ENCODE measurements at places on chromosomes 2 and 18. TPM values are rescaled to one million over a fixed set of nuclear protein-coding genes. Genes with fewer than 3 reads are reported as not detected.
A peak's percentile ranks its signal among the peaks of the same experiment; 100 is the strongest.

PLGLB2 gene
- 0.60 TPM for total RNA-seq

ADD2 gene
- total RNA-seq = not detected

IL37 gene
- total RNA-seq = 0.36 TPM

MYO5B gene
- total RNA-seq = under 0.01 TPM

STARD6 gene
- total RNA-seq = 0.88 TPM

GRCh38 chr18:8260319-8260718 is 348.9 kb upstream of the RAB12 start:
- DNase-seq = peak; percentile 46

GRCh38 chr2:233082222-233082930 is 22.2 kb downstream of the INPP5D start:
- DNase-seq = no peak

DNA sequence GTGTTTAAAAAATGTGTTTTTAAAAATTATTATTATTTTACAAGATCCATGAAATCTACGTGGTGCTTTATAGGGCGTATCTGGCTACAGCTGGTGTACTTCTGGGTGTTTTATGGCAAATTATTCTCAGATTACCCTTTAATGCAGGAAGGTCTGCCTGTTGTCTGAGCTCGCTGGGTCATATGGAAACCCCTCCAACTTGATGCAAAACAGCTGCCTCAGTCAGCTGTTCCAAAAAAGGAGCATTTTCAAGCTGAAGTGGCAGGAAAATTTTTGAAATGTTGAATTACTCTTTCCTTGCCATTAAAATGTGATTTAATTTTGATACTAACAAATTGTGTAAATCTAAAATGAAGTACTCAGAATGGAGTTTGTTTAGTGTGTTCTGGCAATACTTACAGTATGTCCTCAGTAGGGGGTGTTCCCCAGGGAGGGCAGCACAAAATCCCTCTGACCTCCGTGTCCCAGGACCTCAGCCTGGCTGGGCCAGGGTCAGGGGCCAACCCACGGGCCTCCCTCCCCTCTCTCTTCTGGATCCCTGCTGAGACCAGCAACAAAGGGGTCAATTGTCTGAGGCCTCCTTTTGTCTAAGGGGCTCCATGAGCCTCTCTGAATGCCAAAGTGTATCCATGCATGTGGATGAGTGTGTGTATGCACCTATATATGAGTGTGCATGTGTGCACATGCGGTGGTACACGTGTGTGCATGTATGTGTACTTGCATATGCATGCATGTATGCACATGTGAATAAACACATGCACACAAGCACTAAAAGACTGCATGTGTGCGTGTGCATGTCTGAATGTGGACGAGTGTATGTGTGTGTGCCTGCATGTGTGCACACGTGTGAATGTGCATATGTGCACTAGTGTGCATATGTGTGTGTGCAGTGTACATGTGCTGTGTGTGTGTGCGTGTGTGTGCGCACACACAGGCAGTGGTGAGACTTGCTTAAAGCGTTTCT is 105.4 kb downstream of the ACOXL start:
- DNase-seq = no peak

DNA sequence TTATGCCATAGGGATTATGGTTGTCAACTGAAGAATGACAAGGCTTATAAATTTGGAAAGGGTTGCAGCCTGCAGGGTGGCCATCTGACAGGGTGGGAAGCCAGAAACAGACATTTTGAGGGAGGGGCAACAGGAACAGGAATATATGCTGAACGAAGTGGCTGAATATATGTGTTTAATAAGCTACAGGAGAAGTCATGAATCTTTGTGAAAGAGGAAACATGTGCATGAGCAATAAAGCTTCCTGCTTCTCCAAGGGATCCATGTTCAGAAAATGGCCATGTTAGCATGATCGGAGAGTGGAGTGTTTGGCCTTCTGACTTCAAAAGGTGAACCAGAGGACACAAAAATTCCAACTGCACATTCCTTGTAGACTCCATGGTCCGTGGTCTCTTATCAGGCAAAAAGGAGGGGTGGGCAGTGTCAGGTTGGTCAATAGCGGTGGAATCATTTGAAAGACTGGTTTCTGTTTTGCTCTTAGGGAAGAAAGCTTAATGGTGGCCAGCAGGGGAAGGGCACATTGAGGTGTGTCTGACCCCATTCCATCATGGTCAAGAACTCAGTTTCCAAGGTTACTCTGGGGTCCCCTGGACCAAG is 144.1 kb downstream of the SOCS6 start:
- no peak for DNase-seq

GRCh38 chr2:221596192-221596591 is 24.1 kb upstream of the EPHA4 start:
- DNase-seq = peak; percentile 66

DNA sequence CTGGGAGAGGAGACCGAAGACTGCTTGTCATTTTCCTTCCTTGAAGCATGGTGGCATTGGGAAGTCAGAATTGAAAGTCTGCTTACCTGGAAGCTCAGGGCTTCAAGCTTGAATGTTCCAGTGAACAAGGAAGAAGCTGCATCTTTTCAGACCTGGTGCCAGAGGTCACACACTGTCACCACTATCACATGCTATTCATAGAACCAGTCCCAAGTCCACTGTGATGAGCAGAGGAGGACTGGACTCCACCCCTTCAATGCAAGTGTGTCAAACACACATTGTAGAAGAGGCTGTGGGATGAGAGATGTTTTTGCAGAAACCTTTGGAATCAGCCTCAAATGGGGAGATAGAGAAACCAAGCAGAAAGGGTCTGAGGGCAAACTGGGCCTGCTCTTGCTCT is 81.4 kb downstream of the LYPD1 start:
- no peak for DNase-seq

- no peak for DNase-seq
Observed at GRCh38 chr18:75728621-75729020, 301.1 kb upstream of the SMIM21 start.

DNA sequence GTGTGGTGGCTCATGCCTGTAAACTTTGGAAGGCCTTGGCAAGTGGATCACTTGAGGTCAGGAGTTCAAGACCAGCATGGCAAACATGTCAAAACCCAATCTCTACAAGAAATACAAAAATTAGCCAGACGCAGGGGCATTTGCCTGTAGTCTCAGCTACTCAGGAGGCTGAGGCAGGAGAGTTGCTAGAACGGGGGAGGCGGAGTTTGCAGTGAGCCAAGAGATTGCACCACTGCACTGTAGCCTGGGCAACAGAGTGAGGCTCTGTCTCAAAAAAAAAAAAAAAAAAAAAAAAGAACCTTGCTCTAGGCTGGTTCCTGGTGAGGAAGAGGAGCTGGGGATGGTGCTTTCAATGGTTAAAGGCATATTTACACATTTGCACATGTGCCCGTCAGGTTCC is 129.4 kb downstream of the LYPD6B start:
- peak; percentile 54 for DNase-seq

GRCh38 chr2:118837067-118837466 is 10.4 kb downstream of the EN1 start:
- DNase-seq = no peak

- DNase-seq = peak; percentile 83
Observed at GRCh38 chr2:101113441-101114267, 37.5 kb downstream of the TBC1D8 start.

- no peak for DNase-seq
Observed at GRCh38 chr18:74604774-74605173, 7.1 kb downstream of the ZNF407 start.

GRCh38 chr18:58495634-58496033 is 133.3 kb downstream of the ALPK2 start:
- DNase-seq = no peak

DNA sequence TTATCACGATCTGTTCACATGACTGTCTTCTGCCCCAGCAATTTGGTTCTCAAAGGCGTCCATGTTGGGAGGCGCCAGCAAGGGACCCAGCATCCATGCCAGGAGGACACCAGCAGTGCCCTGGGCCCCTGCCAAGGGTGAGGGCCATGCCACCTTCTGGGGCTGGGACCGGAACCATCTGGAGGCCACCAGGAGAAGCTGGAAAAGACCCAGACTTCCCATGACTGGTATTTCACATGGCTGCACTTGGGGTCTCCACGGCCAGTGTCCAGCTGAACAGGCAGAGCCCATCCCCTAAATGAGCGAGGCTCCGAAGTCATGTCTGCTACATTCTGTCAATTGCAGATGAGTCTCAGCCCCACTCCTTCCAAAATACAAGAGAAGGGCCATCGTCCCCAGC is 306.8 kb upstream of the HS6ST1 start:
- no peak for DNase-seq

DNA sequence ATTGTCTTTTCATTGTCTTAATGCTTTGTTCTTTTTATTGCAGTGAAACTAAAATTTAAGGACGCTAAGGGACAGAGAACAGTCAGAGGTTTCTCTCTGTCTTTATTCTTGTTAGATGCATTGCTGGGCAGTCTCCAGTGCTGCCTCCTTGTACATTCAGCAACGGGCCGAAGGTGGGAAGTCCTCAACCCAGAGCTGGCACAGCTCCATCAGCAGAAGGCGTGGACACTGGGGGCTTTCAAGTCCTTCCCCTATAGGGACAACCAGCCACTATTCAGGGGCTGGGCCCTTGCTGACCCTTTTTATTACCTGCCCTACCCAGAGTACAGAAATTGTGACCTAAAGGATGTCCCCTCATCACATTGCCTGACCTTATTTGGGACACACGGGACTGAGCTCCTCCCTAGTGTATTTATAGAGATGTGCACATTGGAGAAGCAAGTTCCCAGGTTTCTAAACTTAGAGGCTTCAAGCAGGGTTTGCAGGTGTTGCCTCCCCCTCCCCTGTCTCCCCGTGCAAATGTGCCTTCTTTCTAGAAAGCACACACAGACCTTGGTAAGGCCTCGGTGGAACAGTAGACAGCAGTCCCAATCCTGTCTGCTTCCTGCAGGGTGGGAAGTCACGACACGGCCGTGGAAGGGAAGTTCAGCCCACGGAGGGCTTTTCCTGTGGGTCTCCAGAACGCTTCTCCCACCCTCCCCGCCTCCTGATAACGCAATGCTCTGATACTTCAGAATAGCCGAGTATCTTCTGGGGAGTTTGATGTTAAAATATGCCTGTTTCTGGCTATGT is 68.2 kb downstream of the ZCCHC2 start:
- no peak for DNase-seq

All from RPMI7951 (cell line).